ENCODE measurements at places on chromosomes 13 and 19. TPM values are rescaled to one million over a fixed set of nuclear protein-coding genes. Genes with fewer than 3 reads are reported as not detected.

INSL3 gene
- not detected for total RNA-seq

LIG4 gene
- total RNA-seq = 10.1 TPM

KLK15 gene
- total RNA-seq = not detected

KLK1 gene
- not detected for total RNA-seq

KRTDAP gene
- not detected for total RNA-seq

CCDC8 gene
- total RNA-seq = 17.7 TPM

U2AF1L4 gene
- 18.7 TPM for total RNA-seq

STOML3 gene
- not detected for total RNA-seq

HS6ST3 gene
- total RNA-seq = 5.0 TPM

KLK14 gene
- total RNA-seq = not detected

HIPK4 gene
- not detected for total RNA-seq

LYL1 gene
- 9.8 TPM for total RNA-seq

MYO16 gene
- 0.43 TPM for total RNA-seq

TMEM86B gene
- 1.7 TPM for total RNA-seq
